GM23248 (cell line): ENCODE measurements at places on chromosomes 7 and 10. TPM values are rescaled to one million over a fixed set of nuclear protein-coding genes. Genes with fewer than 3 reads are reported as not detected.
A peak's percentile ranks its signal among the peaks of the same experiment; 100 is the strongest.

SLC39A12 gene
- not detected in 2 replicates for polyA plus RNA-seq

DNA sequence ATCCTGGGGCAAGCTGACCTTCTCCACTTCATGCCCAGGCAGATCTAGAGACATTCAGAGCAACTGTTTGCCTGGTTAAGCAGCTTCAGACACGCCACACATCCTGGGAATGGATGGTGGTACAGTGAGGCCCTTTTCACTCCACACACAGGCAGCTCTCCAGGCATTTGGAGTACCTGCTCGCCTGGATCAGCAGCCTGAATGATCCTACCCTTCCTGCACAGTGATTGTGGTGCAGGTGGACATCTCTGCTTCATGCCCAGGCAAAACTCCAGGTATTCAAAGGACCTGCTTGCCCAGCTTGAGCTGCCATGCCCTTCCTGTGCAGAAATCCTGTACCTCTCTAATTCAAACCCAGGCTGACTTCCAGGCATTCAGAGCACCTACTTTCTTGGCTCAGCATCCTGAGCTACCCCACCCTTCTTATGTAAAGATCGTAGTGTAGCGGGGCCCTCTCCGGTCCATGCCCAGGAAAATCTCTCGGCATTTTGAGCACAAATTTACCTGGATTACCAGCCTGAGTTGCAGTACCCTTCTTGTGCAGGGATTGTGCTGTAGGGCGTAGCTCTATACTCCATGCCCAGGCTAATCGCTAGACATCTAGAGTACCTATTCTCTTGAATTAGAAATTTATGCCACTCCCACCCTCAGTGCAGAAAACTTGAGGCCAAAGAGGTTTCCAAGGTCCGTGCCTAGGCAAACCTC, 972.8 kb downstream of the ANKRD7 start:
- no peak overlapping the region for H3K4me3 ChIP-seq
- no peaks in the 10 kb centered on the region for H3K4me1 ChIP-seq
- H3K27ac ChIP-seq, result no peak overlapping the region
- no peak for DNase-seq
- H3K36me3 ChIP-seq, result no peaks in the 10 kb centered on the region

FAM25C gene
- not detected in 2 replicates for polyA plus RNA-seq

DNA sequence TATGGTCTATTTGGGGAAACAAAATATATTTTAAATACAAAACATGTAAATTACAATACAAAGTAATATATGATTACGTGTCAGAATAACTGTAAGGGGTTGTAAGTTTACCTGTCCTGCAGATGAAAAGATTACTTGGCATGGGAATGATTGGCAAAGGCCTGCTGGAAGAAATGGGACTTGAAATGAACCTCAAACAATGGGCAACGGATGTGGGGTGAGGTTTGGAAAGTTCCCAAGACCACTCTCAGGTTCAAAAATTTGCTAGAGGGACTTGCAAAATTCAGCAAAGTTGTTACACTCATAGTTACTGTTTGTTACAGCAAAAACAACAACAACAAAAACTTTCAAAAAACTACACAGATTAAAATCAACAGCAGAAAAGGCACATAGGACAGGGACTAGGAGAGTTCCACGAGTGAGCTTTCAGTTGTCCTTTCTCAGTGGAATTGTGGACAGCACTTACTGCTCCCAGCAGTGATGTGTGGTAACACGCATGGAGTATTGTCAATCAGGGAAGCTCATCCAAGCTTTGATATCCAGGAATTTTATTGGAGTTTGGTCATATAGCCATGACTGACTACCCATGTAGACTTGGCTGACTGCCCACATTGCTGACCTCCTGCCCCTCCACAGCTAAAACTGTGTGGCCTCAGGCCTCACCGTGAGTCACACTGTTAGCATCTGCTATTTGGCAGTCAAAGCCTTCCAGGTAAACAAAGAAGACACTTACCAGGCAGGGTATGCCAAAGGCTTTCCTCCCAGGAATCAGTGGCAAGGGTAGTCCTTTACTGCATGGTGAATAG, 43.8 kb downstream of the EXOC6 start:
- H3K27ac ChIP-seq, result no peak overlapping the region
- peaks cover 12% of the 10 kb centered on the region for H3K4me1 ChIP-seq
- H3K4me3 ChIP-seq, result no peak overlapping the region
- peak; percentile 73 for DNase-seq
- H3K27me3 ChIP-seq, result no peaks in the 10 kb centered on the region

DNA sequence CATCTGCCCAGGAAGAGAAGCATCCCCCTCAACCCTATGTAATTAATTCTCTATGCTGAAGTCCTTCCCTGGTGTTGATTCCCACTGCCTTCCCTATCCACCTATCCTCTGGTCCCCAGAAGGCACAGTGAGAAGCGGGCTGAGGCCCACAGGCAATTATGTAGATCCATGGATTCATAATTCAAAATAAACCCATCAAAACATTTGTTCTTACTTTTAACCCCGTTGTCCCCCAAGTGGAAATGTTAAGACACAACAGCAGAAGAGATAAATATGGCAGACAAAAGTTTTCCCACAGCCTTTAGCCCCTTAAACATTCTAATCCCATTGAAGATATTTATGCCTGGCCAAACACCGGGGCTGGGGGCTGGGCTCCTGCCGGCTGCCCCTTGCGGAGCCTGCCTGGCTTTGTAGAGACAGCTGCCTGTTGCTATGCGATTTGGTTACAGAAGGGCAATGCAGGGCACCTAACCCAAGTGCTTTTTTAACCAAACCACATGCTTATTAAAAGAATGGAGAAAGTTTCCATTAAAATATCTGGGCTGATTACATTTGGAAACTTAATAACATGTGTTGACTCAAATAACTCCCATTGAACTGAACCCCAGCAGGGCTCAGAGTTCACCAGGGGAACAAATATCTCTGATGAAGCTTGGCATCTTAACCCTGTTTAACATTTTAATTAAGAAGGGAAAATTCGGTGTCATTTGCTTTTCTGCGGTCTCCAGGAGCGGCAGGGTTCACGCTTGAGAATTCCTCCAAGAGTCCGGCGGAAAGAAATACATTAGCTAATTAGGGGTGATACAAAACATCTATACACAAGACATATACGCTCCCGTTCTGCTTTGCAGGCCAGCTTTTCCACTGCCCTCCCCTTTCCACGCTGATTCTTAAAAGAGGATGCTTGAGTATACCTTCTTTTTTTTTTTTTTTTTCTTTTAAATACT, 110.8 kb upstream of the FGFR2 start:
- no peaks in the 10 kb centered on the region for H3K36me3 ChIP-seq
- no peak overlapping the region for H3K4me3 ChIP-seq
- H3K27me3 ChIP-seq, result no peaks in the 10 kb centered on the region
- no peaks in the 10 kb centered on the region for H3K4me1 ChIP-seq
- H3K27ac ChIP-seq, result no peak overlapping the region

CLCN1 gene
- not detected in 2 replicates for polyA plus RNA-seq

GRCh38 chr7:85474234-85474633, 287.4 kb upstream of the SEMA3D start:
- H3K27ac ChIP-seq, result no peak overlapping the region
- H3K36me3 ChIP-seq, result no peaks in the 10 kb centered on the region
- no peak overlapping the region for H3K4me3 ChIP-seq

SLC16A9 gene
- polyA plus RNA-seq, result not detected in 2 replicates

GRCh38 chr7:111180338-111180737, 89.4 kb downstream of the LRRN3 start:
- H3K4me3 ChIP-seq, result no peak overlapping the region
- no peaks in the 10 kb centered on the region for H3K27me3 ChIP-seq
- no peak overlapping the region for H3K27ac ChIP-seq
- no peaks in the 10 kb centered on the region for H3K4me1 ChIP-seq
- H3K36me3 ChIP-seq, result no peaks in the 10 kb centered on the region

DNA sequence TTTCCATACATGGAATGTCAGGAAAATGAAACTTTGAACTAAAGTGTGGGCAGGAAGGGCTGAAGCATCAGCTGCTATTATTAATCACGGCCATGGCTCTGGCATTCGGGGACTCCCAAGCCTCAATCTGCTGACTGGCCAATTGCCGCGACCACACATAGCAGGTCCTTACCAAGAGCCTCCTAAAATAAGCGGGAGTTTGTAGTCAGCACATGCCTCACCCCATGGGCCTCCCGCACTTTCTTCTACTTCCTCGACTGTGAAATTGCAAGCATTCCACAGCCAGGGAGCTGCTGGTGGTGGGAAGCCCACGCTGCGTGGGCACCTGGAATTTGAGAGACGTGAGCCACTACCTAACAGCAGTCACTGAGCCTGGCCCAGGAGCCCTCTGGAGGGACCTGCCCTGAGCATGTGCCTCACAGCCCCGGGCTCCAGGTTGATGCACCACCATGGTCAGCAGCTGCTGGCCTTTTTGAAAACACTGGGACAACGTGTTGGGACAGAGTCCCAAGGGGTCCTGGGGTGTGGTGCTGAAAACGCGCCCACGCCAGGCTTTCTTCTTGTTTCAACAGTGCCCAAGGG, 211.4 kb downstream of the TNS3 start:
- no peak overlapping the region for H3K4me3 ChIP-seq
- no peaks in the 10 kb centered on the region for H3K27me3 ChIP-seq
- no peak overlapping the region for H3K27ac ChIP-seq
- H3K4me1 ChIP-seq, result peaks cover 13% of the 10 kb centered on the region
- no peaks in the 10 kb centered on the region for H3K36me3 ChIP-seq

STEAP2 gene
- 19.2 and 20.2 TPM in 2 replicates for polyA plus RNA-seq

- no peak overlapping the region for H3K27ac ChIP-seq
- DNase-seq, result no peak
- no peaks in the 10 kb centered on the region for H3K36me3 ChIP-seq
- H3K27me3 ChIP-seq, result peaks cover 30% of the 10 kb centered on the region
- no peak overlapping the region for H3K4me3 ChIP-seq
Observed at GRCh38 chr10:46536171-46536570, 20.3 kb downstream of the GPRIN2 start.

DNA sequence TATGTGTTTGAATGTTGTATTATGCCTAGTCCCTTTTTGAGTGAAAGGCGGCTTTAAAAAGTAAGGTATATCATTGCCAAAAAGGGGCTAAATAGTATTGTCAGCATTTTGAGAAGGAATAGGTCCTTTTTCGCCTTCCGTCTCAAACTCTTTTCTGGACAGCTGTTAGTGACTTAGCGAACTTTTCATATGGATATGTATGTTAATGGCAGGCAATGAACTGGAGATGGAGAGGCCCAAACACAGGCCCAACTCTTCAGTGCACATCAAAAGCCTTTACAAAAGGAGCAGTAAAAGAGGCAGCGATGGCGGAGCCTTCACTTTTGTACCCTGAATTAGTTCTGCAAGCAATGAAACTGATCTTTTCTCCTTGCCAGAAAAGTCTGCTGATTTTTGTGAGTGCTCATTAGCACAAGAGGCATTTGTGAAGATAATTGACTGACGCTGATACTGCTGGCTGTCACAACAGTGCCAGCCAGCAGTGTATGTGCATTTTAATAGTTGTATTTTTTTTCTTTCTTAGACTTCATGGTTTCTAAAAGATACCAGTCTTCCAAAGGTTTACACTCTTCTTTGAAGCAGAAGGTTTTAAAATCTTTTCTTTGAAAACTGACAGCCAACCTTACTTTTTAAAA, 243.7 kb upstream of the SP8 start:
- no peaks in the 10 kb centered on the region for H3K27me3 ChIP-seq
- no peak for DNase-seq
- no peaks in the 10 kb centered on the region for H3K36me3 ChIP-seq
- H3K4me3 ChIP-seq, result no peak overlapping the region
- H3K27ac ChIP-seq, result no peak overlapping the region

GRCh38 chr10:118496525-118496924, 98.9 kb downstream of the PRLHR start:
- no peak overlapping the region for H3K27ac ChIP-seq
- H3K27me3 ChIP-seq, result no peaks in the 10 kb centered on the region
- 0 out of 2 replicates have a peak, but pooled peaks cover 6% of the 10 kb centered on the region for H3K4me1 ChIP-seq
- H3K36me3 ChIP-seq, result no peaks in the 10 kb centered on the region
- DNase-seq, result no peak

- no peak overlapping the region for H3K27ac ChIP-seq
- no peak overlapping the region for H3K4me3 ChIP-seq
- H3K27me3 ChIP-seq, result peaks cover 31% of the 10 kb centered on the region
- H3K4me1 ChIP-seq, result no peaks in the 10 kb centered on the region
- peak; percentile 10 for DNase-seq
- H3K36me3 ChIP-seq, result no peaks in the 10 kb centered on the region
Observed at GRCh38 chr7:98617960-98618418, 904 bp downstream of the NPTX2 start.

DNA sequence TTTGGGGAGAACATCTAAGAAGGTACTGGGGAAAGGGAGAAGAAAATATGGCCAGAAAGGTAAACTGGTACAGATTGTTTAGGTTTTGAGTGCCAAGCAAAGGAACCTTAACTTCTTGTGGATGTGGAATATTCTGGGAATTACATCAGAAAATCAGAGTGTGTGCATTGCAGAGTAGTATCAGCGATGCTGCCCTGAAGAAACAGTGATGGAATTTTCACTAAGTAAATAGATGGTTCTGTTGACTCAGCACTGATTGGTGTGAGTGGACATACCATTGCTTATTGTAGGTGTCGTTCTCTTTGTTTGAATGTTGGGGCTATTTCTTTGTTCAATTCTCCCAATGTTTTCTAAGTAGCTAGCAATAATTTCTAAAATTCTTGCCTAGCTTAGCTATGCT, 24.4 kb upstream of the AKR1B1 start:
- peaks cover 13% of the 10 kb centered on the region for H3K4me1 ChIP-seq
- H3K4me3 ChIP-seq, result no peak overlapping the region
- no peak for DNase-seq
- no peak overlapping the region for H3K27ac ChIP-seq
- H3K36me3 ChIP-seq, result no peaks in the 10 kb centered on the region
- H3K27me3 ChIP-seq, result no peaks in the 10 kb centered on the region; the same call in 1 of the 2 replicates

INSYN2A gene
- 0.20 and 0.54 TPM in 2 replicates for polyA plus RNA-seq

- no peaks in the 10 kb centered on the region for H3K27me3 ChIP-seq
- peak; percentile 98 for DNase-seq
- H3K36me3 ChIP-seq, result peaks cover 5% of the 10 kb centered on the region; the same call in 1 of the 2 replicates
- peaks cover 15% of the 10 kb centered on the region; the same call in 1 of the 2 replicates for H3K4me1 ChIP-seq
- peak within 1 kb of the TSS; percentile 86 for H3K27ac ChIP-seq
Observed at GRCh38 chr7:2555121-2556052, at the start of gene BRAT1. BRAT1 (minus strand) TSS chr7:2555524; CDS start chr7:2554431, 1,093 bp downstream.

DNA sequence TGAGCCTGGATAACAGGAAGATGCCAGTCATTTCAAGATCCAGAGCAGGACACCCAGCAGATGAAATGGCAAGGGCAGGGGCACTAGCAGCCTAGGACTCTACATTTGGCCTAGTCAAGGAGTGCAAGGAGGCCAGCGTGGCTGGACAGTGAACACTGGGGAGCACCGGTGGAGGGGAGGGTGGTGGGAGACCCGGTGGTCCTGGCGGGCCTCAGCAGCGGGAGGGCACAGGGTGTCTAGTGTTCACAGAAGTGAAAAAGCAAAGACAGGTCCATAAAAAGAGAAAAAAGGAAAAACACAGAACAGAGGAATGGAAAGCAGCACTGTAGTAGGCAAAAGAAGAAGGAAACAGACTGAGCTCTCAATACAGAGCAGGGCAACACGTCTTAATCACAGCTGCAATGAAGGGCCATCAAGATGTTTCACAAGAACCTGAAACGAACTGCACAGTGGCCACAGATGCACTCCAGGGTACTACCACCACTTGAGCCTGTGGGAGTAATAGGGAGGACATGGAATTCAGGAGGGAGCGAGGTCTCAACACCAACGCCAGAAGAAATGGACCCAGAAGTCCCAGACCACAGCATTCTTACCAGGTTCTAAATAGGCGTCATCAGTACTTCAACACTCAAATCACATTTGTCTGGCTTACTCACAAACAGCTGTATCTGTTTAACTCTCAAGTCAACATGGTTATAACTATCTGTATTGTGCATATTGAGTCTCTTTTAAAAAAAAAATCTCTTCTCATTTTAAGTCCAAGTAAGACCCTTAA, 573.7 kb downstream of the PARD3 start:
- H3K4me1 ChIP-seq, result no peaks in the 10 kb centered on the region
- no peaks in the 10 kb centered on the region for H3K36me3 ChIP-seq
- no peak overlapping the region for H3K4me3 ChIP-seq
- H3K27me3 ChIP-seq, result no peaks in the 10 kb centered on the region
- no peak overlapping the region for H3K27ac ChIP-seq

- H3K36me3 ChIP-seq, result no peaks in the 10 kb centered on the region
- no peaks in the 10 kb centered on the region for H3K27me3 ChIP-seq
- H3K27ac ChIP-seq, result no peak overlapping the region
- no peak for DNase-seq
Observed at GRCh38 chr10:61890881-61891409, 10.6 kb upstream of the ARID5B start.

CYP3A4 gene
- polyA plus RNA-seq, result not detected in 2 replicates
